Activated T-cell treated with anti-CD3 and anti-CD28 coated beads, Interleukin-2, amount 50 U/mL, for 48 hours (primary cell): ENCODE measurements at places on chromosomes 4 and X.
A peak's percentile ranks its signal among the peaks of the same experiment; 100 is the strongest.

GRCh38 chr4:39227906-39228305 lies 45.6 kb downstream of the WDR19 start:
- DNase-seq, result no peak

DNA sequence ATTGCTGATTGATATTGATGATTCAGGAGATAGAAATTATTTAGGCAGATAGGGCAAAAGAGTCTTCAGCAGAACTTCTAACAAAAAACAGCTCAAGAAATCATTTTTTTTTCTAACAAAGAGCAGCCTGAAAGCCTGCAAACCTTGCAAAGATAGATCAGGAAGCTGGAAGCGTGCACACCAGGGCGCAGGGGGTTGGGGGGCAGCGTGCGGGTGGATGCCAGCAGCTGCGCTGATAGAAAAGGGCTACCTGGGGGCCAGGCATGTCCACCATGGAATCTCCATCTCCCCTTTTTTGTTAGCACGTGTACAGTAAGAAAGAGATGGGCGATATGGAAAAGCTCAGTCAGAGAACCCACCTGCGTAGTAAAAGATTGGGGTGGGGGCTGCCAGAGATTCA lies 1.7 kb upstream of the CCDC110 start:
- no peak for DNase-seq

GRCh38 chr4:104901438-104901837 lies 245.2 kb upstream of the TET2 start:
- no peak for DNase-seq

DNA sequence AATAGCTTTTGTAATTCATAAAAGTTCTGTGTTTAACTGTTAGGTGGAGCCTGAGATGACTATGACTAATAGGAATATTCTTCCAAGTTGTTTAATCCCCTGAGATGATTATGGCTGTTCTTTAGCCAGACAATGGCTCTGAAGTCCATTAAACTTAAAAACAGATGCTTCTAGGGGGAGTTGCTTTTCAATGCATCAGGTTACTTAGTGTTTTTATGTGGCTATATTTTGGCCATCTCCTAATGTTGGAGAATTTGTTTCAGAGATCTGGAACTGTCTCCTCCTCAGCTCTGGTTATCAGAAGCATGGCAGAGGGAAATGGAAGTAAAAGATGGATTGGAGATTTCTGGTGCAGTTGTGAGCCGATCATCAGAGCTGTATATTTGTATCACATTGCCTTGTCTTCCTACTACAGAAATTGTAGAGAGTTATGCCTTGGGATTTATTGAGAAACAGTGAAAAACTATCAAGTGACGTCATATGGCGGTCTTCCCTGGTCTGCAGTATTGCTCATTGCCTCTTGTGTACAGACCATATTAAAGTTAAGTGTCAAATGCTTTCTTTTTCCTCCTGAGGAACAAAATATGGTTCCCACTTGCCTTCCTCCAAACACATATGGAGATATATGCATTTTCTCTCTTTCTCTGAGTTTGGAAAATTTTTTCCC lies 29.8 kb downstream of the SGMS2 start:
- DNase-seq, result no peak

DNA sequence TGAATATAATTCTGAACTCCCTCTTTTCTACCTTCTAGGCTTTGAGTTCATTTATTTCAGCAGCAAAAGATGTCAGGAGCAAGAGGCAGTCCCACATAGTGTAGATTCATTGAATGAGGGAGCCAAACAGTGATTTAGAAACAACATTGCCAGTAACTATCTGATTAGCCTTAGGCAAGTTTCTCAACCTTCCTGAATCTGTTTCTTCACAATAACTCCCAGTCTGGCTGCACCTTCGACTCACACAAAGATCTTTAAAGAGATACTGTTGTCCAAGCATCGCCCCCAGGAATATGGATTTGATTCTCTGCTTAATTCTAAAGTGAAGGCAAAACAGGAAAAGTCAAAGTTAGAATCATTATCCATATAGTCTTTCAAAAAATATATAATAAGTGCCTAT lies 1026.2 kb downstream of the DMD start:
- no peak for DNase-seq

DNA sequence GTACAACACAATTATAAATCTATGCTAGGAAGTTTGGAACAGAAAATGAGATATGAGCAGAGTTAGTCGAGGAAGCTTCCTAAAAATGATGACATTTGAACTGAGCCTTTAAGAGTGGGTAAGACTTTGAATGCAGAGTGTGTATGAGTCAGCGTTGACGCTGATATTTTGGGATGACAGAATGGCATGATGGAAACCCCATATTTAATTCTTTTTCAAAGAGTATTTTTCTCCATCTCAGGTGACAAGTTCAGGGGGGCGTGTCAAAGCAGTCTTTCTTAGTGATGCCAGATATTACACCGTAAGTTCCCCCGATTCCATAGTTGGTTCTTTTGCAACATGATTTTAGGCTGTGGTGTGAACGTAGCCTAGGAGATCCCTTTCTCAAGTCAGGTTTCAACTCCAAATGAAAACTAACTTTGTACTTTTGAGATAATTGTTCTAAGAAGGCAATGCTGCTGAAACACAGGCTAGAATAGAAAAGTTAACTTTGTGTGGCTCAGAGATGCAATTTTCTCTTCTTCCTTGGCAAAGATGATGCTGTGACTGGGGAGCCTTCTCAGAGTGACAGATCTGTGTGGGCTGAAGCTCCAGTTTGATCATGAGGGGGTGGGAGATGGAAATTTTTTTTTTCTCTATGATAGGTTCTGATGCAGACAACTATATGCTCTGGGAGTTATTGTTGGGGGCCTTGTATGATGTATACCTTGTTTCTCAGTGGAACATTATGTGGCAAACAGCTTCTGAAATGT lies 59.2 kb downstream of the GLUD2 start:
- DNase-seq, result no peak

DNA sequence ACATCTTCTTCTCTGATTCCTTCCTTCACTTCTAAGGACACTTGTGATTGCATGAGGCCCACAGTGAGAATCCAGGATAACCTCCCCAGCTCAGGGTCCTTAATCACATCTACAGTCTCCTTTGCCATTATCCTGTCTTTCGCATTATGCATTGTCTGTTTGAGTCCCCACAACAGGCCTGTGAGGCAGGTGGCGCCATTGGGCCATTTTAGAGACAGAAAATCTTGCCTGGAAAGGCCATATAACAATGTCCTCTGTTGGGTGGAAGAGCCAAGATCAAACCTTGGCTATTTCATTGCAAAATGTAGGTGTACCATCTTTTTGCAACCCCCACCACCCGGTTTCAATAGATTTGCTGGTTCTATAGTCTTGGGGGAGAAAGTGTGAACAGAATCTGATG lies 11.8 kb upstream of the DCUN1D4 start:
- peak; percentile 74 for DNase-seq

DNA sequence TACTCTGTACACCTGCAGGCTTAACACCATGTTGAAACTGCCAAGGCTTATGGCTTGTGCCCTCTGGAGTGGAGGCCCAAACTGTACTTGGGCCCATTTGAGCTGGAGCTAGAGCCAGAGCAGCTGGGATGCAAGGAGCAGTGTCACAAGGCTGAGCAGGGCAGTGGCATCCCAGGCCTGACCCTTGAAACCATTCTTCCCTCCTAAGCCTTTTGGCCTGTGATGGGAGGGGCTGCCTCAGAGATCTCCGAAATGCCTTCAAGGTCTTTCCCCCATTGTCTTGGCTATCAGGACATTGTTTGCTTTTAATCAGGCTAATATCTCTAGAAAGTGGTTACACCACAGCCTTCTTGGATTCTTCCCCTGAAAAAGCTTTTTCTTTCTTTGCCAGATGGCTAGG lies 10.9 kb upstream of the PNMA5 start:
- DNase-seq, result no peak

GRCh38 chrX:7446815-7447214 lies 298.9 kb upstream of the PUDP start:
- DNase-seq, result no peak

DNA sequence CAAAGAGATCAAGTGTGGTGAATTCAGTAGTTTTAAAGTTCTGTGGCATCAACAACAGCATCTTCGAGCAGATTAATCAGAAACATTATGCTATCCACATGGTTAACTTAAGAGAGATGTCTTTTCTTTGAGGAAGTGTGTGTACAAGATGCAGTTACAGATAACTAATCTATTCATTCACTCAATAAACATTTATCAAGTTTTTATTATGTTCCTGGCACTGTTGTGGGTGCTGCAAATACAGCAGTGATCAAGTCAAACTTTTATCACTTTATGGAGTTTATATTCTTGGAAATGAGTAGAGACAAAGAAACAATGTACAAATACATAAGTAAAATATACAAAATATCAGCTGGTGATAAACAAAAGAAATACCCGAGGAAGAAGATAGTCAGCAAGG lies 66.4 kb downstream of the ATOH1 start:
- DNase-seq, result no peak

GRCh38 chrX:9905288-9905687 lies 61.9 kb upstream of the CLDN34 start:
- DNase-seq, result no peak

- DNase-seq, result no peak
These were observed 22.2 kb upstream of the INTS6L start for GRCh38 chrX:135498236-135498635.

DNA sequence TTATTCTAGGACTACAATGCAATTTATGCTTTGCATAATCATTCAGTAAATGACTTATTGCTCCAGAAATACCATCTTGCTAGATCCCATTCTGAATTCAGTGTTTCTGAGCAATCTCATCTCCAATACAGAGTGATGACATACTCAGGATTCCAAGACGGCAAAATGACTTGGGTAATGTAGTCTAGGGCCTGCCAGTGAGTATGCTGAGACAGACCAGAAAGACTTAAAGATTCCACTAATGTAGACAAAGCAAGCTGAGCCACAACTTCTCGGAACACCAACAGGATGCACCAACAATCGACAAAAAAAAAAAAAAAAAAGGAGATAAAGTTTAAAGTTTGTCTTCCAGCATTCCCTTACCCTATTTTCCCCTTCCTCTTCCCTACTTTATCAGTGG lies 919 bp upstream of the SEC24B start:
- peak; percentile 22 for DNase-seq

DNA sequence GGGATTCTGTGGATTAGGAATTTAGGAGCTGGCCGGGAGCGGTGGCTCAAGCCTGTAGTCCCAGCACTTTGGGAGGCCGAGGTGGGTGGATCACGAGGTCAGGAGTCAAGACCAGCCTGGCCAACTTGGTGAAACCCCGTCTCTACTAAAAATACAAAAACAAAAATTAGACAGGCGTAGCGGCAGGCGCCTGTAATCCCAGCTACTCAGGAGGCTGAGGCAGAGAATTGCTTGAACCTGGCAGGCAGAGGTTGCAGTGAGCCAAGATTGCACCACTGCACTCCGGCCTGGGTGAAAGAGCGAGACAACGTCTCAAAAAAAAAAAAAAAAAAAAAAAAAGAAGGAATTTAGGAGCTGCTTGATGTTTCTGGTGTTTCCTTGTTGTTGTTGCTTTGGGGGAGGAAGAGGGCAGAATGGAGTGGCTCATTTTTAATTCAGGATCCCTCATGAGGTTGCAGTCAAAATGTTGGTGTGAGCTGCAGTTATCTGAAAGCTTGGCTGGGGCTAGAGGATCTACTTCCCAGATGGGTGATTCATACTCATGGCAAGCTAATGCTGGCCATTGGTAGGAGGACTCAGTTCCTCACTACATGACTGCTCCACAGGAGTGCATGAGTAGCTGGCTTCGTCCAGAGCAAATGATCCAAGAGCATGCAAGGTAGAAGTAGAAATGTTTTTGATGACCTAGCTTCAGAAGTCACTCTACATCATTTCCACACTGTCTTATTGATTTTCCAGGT lies 26.5 kb upstream of the JADE1 start:
- no peak for DNase-seq

DNA sequence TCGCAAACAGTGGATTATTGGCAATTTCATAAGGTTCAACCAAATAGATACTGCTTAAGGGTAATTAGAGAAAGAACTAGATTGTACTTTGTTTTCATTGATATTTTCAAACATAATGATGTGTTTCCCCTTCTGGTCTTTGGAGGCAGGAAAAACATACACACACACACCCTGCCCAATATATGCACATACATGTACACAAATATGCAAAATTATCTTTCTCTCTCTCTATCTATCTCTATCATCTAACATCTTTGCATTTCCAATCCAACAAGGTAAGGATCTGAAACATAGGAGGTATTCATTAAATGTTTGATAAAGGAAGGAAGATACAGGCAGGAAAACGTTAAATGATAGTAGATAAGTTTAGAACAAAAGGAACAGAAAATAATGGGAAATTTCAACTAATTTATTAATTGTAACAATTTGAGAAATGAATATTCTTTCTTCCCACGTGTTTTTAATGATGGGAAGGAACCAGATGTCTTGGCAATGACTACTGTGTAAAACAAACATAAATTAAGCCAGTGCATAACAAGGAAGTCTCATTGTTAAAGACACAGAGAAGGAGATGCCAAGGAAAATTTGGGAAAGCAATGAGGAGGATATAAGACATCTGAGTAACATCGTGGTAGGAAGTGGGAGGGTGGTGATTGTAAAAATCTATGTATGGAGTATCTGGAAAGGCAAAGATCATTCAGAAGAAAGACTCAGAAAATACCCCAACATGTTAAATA lies 532.1 kb downstream of the GBA3 start:
- no peak for DNase-seq

GRCh38 chr4:132982151-132982550 lies 166.9 kb upstream of the PCDH10 start:
- no peak for DNase-seq

GRCh38 chr4:67725981-67726380 lies 25.0 kb upstream of the UBA6 start:
- DNase-seq, result no peak

GRCh38 chr4:118289794-118290193 lies 63.0 kb downstream of the PRSS12 start:
- DNase-seq, result no peak

DNA sequence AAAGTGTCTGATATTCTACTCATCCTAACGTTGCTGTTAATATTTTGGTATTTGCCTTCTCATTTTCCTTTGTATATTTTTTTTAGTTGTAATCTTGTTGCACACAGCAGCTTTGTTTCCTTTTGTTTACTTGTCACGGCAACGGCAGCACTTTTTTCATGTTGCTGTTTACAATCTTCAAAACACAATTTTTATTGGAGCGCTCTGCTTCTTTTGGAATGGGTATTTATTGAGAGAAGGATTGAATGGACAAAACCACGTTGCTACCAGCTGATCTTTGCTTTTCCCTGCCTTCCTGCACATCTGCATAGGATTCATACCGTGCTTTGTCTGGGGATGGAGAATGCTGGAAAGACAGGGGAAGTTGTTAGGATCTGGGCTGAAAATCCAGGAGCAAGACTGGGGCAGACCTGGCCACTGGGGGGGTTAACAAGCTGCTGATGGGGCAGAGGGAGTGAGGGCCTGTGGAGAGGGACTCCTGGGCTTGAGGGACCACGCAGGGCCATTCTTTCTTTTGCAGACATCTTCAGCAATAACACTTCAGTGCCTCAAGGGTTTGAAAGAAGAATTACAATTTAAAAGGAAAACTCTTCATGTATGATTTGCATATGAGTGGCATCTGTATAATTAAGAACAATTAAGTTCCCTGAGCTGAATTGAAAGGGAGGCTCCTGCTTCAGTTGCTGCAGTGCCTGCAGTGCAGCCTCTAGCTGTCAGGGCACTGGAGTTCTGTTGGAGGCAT lies 69.8 kb downstream of the TMEM131L start:
- no peak for DNase-seq
